ENCODE measurements at places on chromosomes 3 and 15.

DNA sequence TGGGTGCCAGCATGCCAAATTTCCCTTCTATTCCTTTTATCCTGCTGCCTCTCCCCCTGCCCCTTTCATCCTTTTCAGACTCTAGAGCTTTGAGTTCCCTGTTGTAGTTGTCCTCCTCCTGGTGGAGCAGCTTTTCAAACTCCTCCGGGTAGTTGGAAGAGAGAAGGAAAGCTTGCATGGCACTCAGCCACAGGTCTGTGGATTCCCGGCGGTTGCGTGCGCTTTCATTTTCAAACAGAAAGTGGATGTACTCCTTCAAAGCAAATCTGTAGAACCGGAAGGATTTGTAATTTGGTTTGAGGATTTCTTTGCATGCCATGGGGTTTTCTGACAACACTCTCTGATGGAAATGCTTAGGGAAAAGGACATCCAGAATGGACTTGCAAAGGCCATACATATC is 68.1 kb upstream of the DCLK3 start:
- no peak for DNase-seq

GRCh38 chr3:183264268-183264667 is 11.2 kb downstream of the B3GNT5 start:
- no peak for DNase-seq

DNA sequence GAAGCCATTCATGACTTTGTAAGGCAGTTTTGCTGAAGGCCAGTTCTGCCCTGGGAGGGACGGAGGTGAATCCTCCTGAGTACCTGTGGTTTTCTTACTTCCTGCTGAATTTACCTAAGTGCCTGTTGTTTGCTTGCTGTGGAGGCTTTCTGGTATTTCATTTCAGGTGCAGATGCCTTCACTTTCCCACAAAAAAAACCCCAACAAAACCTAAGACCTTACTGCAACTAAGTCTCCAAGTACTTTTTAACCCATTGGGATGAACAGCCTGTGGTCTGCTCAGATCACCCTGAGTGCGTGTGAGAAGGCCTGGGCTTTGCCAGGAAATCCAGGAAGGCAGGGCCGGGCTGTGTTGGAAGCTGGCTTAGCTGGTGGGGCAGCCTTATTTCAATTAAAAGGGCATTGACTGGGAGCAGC is 65.3 kb downstream of the IGF1R start:
- no peak for DNase-seq

DNA sequence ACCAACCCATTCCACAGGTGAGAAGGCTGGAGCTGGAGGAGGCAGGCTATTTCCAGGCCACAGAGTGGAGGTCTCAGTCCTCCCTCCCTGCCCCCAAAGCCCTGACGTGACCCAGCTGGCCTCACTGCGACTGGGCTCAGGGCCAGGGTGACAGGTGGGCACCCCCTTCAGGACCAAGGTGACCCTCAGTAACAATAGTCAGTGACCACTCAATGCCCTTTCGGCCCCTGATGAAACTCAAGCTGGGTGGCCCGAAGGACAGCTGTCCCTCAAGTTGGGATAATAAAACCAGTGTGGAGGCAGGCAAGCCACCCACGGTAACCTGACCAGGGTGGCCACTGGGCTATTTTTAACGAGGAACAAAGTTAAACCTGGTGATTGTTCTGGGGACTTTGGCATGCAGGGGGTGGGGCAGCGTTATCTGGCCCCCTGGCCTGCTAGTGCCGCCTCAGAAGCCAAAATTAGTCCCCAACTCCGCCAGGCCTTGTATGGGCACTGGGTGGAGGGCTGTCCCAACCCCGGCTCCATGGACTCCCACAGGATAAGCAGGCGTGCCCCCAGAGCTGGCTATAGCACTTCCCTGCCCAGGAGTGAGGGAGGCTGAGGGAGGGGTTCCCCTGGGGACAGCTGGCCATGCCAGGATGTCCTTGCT is 1.1 kb downstream of the TNNC1 start:
- DNase-seq = no peak

DNA sequence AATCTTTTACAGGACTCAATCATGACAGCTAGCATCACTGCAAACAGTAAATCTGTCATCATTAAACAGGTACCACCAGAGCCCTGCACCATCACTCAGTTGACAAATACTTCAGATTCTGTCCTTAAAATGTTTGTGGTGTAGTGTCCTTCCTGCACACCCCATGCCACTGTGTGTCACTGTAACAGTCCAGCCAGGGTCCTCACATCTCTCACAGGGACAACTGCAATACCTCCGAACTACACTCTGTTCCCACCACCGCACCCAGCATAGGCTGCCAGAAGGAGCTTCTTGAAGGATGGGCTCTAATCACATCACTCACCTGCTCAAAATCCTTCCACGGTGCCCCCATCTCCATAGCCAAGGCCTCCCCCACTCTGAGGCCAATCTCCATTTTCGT is 90.2 kb upstream of the FGF12 start:
- DNase-seq = no peak

GRCh38 chr3:51297333-51297732 is 87.8 kb upstream of the MANF start:
- no peak for DNase-seq
